ENCODE measurements at places on chromosomes 6 and 20.

DNA sequence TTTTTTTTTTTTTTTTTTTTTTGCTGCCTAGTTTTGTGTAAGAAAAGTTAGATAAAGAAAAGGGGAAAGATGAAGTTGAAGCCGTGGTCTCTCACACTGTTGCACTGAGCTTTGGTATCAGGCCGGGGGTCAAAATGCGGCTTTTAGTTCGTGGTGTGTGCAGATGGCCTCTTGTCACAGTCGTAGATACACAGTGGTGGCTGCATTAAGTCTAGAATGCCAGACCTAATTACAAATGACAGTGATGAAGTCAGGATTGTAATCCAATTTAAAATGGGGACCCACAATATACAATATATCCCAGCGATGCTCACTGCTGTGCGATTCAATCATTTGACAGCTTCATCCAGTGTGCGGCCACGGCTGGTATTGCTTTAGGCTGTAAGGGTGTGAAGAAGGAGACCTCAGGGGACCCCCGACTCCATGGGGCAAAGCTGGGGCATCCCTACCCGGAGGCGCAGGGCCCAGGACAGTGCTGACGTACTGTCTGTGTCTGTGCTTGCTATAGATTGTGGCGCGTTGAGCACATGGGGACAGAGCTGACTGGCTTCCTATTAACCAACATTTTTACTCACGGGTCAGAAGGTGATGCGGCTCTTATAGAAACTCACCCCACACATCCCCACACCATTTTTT, 210.0 kb upstream of the SOX4 start:
- no peak for DNase-seq

DNA sequence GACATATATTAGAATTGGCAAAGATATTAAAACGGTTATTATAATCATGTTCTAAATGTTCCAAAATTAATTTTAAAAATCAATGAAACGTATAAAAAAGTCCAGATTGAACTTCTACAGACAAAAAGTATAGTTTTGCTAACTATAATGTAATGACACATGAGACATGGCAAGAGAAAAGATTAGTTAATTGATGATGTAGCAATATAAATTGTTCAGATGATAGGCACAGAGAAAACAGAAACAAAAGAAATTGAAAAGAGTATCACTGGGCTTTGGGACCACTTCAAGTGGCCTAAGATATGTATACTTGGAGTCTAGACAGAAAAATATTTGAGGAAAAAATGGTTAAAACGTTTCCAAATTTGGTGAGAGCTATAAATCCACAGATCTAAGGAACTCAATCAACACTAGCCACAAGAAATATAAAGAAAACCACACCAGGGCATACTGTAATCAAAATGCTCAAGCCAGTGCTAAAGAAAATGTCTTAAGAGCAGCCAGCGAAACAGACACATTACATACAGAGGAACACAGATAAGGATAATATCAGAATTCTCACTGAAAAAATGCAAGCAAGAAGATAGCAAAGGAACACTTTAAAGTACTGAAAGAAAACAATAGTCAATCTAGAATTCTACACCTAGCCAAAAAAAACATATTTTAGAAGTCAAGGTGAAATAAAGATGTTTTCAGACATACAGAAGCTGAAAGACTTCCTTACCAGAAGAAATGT, 172.6 kb upstream of the FOXQ1 start:
- DNase-seq, result no peak

DNA sequence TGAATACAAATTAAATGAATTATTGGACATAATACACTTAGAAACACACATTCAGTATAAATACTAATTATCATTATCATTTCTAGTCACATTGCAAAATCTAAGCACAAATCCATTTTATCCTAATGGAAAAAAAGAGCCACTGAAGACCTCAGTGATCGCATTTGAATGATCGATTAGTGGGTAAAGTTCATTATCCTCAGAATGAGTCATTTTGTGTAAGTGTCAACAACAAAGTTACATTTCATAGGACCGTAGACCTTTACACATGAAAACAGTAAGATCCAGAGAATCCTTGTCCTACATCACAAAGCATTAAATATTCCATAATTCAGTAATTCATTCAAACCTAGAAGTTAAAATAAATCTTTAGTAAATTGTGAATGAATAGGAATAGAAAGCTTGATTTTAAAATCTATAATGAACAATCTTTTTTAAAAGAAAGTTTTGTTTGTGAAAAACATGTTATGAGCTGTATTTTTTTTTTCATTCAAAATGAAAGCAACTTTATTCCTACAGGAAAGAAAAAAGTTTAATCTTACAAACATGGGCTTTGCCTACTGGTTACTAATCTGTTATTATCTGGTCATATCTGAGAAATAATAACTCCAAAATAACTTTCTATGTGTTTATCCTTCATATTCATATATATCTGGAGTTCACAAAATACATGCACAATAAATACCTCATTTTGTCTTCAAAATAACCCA, 33.7 kb downstream of the ROS1 start:
- no peak for DNase-seq

DNA sequence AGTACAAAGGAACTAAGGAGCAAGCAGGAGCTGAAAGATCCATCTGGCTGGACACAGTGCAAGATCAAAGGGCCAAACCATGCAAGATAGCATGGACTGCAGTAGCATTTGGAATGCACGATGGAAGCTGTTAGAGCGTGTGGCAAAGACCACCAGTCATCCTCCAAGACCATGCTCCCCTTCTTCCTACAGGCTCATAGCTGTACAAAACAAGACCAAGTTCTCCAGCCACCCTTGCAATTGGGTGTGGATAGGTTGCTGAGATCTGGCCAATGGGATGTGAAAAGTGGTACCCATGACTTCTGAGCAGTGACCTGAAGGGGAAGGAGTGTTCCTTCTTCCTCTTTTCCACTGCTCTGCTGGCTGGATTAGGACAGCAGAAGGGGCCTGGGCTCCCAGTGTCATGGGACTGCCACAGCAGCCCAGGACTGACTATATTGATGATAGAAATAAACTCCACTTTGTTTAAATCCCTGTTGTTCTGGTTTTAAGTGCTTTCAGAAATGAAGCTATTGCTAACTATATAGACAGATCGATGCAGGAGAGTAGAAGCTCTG, 64.9 kb downstream of the SLC22A23 start:
- no peak for DNase-seq

- DNase-seq, result no peak
These were observed 58.3 kb upstream of the GNRH2 start for GRCh38 chr20:2984956-2985661.

- DNase-seq, result no peak
These were observed 331.8 kb downstream of the PRL start for GRCh38 chr6:21965016-21965415.

DNA sequence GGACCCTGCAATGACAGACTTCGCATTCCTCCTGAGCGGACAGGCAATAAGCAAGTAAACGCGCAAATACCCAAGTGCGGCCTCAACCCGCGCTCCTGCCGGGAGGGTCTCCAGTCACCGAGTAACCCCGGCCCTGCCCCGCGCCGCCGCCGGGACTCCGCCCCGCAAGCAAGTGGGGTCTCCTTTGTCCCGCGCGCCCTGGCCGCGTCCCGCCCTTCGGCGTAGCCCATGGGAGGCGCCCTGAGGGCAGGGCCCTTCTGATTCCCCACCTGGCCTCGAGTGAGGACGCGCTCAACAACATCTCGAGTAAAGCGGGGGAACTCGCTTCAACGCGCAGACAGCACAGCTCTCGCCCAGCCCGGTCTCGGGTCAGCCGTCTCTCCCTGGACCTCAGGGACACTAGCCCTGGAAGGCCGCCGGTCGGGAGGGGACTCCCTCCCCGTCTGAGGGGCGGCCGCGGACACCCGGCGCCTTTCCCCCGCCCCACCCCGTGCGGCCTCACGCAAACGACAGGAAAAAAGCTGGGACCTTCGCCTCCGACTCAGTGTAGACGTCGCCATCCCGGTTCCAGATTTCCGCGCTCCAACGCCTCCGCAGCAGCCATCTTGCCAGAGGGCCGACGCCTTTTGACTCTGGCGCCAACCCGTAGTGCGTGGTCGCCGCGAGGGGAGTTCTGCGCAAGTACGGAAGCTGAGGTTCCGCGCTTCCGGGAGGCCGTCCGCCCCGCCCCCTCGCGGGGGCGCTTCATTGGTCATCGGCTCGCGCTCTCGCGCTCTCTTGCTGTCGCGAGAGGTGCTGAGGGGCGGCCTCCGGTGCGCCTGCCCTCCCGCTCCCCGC, 461 bp upstream of the GID8 start:
- peak; percentile 98 for DNase-seq

- no peak for DNase-seq
These were observed 639.5 kb downstream of the PRKN start for GRCh38 chr6:162088091-162088490.

DNA sequence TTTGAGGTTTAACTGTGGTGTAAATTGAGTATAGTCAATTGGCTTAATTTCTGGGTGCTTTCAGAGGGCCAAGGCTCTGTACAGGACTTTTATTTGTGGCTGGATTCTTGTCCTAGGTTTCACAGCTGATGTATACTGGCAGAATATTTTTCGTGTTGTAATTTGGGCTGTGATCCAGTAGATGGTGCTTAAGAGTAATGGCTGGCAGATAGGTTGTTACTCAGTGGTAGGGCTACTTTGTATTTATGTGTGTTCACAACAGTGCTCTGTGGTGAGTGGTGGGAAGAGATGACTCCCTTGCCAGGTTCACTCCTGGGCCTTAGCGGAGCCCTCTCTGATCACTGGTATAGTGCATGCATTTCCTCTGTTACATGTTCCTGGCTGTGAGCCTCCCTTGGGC, 34.5 kb upstream of the FERMT1 start:
- DNase-seq, result no peak

- no peak for DNase-seq
These were observed 200.8 kb downstream of the TFAP2C start for GRCh38 chr20:56829788-56830385.

DNA sequence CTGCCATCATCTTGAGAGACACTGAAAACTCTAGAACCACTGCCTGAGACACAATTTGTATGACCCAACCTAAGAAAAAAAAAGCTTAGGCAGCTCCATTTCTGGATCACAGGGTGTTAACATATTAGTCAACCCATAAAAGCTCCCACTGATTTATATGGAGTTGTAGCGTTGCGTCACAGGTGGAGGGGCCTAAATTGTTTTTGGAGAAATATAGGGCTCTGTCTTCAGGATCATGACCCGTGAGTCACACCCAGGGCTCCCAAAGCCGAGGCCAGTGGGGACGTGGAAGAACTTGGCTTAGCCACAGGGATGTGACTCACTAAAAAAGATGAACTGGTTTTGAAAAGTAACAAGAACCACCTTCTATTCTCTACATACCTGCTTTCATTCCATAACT, 116.5 kb upstream of the BMP2 start:
- no peak for DNase-seq

DNA sequence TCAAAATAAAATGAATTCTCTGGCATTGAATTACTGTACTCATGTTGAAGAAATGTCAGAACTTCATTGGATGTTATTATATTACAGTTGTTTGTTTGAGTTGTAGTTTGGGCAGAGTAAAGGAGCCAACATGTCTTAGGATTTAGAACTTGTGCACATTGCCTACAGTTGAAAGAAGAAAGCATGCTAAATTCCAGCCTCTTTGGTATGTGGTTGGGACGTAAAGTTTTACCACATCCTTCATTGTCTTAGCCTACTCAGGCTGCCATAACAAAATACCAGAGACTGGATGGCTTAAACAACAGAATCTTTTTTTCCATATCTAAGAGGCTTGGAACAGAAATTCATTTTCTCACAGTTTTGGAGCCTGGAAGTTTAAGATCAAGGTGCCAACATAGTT, 42.4 kb downstream of the HFE start:
- no peak for DNase-seq

DNA sequence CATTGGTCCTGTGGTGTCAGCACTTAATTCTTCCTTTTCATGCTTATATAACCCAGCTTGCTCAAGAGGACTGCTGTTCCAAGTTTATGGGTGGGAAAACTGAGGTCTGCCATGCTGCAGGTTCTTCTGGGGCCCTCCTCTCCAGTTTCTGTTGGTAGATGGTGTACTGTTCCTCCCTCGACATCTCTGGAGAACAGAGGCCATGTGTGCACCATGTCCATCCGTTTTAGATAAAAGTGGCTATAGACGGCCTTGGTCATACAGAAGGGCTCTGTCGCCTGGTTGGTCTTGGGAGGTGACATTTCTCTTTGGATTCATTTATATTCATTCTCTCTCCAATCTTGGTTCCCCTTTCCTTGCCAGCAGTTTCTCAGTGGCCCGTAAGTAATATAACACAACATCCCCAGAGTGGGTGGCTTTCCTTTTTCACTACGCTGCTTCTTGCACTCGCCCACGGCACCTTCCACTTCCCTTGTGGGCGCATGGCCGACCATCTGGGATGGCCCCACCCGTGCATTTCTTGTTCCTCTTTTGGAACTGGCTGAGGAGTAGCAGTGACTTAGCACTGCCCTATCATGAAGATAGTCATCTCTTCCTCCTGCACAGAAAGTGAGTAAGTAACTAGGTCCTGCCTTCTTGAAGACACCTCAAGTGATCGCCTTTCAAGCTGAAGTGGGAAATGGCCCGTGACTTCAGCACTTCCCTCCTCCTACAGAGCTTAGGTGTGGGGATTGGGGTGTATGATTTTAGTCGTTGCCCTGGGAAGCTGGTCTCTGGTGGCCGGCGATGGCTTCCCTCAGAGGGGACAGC, 94.2 kb downstream of the RREB1 start:
- DNase-seq, result peak; percentile 89

DNA sequence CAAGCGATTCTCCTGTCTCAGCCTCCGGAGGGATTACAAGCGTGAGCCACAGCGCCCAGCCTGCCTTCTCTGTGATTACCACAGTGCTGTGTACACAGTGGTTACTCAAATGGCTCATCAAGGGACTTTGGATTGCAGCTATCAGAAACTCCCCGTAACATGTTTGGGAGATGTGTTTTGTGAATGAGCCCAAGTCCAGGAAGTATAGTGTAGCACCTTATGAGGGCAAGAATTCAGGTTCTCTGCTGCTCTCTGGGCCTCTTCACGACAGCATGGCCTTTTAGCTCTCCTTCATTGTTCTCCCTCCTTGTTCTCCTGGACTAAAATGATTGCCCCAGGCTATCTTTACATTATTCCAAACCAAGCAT, 34.1 kb upstream of the RPL7L1 start:
- DNase-seq, result no peak

DNA sequence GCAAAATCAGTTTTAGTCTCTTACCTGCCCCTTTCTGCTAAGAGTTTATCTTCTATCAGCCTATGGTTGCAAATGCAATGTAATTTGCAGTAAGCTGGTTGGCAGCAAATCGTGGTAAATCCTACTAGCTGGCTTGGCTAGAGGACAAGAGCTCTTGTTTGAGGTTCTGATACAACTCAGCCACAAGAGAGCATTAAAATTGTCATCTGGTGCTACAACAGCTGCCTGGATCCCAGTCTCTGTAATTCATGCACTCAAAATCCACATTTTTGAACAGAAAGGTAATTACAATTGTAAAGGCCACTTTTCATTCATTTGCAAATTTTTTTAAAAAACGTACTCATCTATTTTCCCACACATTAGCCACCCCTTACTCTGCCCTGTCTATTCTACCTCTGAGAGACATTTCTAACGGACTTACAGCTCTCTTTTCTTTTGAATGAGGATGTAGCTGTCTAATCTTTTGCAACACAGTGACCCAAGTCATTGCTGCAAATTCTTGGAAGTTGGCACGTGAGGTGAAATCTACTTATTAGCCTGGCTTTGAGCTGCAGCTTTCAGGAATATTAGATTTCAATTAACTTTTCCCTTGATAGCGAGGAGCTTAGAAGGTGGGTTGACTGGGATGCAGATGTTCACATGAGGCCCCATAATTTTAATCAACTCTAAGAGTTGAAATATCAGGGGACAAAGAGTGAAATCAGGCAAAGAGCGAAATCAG, 54.0 kb upstream of the FAM184A start:
- no peak for DNase-seq

- DNase-seq, result no peak
These were observed 1.6 kb upstream of the ZFP64 start for GRCh38 chr20:52193133-52193532.

GRCh38 chr6:156890627-156891314, 113.6 kb downstream of the ARID1B start:
- no peak for DNase-seq
